ENCODE measurements at places on chromosomes 4 and X.

GRCh38 chr4:153114771-153115321 is 89.4 kb upstream of the TRIM2 start:
- no peak for DNase-seq

- no peak for DNase-seq
Measured at GRCh38 chr4:120723986-120724385, 198.5 kb downstream of the PRDM5 start.

DNA sequence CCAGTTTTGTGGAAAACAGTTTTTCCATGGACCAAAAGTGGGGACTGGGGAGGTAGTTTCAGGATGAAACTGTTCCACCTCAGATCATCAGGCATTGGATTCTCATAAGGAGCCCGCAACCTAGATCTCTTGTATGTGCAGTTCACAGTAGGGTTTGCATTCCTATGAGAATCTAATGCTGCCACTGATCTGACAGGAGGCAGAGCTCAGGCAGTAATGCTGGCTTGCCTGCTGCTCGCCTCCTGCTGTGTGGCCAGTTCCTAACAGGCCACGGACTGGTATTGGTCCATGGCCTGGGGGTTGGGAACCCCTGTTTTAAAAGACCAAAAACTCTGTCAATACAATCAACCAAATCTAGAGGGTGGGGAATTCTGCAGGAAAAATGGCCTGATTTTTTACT is 100.0 kb upstream of the EOLA2 start:
- no peak for DNase-seq

GRCh38 chr4:83866834-83867621 is 331.1 kb downstream of the GPAT3 start:
- DNase-seq: no peak

Measured in iPS-NIHi11 (cell line).